Omental fat pad (tissue), 4 donors: ENCODE measurements at places on chromosomes 4 and X. TPM values are rescaled to one million over a fixed set of nuclear protein-coding genes. Genes with fewer than 3 reads are reported as not detected.

DNA sequence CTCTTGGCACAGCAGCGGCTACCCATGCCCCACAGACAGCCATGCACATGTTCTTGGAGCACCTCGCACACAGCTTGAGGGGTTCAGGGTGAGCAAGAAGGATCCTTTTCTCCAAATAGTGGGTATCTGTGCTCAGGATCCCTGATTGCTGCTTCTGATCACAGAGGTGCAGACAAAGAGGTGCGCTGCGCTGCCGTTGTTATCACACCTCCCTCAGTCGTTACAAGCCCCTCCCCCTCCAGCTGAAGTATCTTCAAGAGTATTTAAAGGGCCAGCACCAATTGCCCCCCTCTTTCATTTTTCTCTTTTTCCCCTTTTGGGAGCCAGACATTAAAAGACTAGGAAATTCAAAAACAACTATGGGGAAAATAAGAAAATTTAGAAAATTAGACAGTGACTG lies 44.3 kb downstream of the NELFA start:
- DNase-seq: no peak

The HMX1 gene
- total RNA-seq: not detected

- DNase-seq: no peak
Measured at GRCh38 chrX:39652336-39652735, 445.4 kb downstream of the BCOR start.

DNA sequence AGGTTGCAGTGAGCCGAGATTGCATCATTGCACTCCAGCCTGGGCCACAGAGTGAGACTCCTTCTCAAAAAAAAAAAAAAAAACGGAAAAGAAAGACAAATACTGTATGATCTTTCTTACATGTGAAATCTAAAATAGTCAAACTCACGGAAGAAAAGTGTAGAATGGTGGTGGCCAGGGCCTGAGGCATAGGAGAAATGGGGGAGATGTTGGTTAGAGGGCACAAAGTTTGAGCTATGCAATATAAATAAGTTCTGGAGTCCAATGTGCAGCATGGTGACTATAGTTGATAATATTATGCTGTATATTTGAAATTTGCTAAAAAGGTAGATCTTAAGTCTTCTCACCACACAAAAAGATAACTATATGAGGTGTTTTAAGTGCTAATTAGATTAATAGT lies 1.3 kb upstream of the FGA start:
- no peak for DNase-seq

GRCh38 chrX:40097504-40098263 lies at the start of gene BCOR:
BCOR (minus strand) TSS chrX:40097958; CDS start chrX:40077929, 20,029 bp downstream.
- no peak for DNase-seq

DNA sequence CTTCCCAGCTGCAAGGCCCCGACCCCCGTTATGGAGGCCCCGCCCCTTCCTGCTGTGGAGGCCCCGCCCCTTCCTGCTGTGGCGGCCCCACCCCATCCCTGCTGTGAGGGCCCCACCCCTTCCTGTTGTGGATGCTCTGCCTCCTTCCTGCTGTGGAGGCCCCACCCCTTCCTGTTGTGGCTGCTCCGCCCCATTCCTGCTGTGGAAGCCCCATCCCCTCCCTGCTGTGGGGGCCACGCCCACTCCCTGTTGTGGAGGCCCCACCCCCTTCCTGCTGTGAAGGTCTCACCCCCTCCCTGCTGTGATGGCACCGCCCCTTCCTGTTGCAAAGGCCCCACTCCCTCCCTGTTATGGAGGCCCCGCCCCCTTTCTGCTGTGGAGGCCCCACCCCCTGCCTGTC lies 104.9 kb upstream of the PSAPL1 start:
- DNase-seq: no peak

The CXCL8 gene
- total RNA-seq: 13.8 TPM
